Tibial nerve (tissue), 4 donors: ENCODE measurements at places on chromosomes 7 and 10.

- no peak for DNase-seq
Measured at GRCh38 chr10:51878695-51879094, 179.3 kb upstream of the CSTF2T start.

DNA sequence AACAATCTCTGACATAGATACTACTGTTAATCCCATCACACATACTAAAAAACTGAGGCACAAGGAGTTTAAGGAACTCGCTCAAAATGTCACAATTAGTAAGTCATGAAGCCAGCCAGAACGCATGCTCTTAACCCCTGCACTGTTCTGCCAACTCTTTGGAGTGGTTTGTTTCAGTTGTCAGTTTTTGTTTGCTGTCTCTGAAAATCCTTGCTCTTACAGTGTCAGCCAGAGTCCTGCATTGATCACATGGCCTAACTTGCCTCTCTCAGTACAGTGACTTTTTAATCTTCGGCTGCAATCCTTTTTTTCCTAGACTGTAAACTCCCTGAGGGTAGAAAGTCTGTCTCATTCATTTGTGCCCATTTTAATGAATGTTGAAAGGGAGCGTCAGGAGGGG lies 753.8 kb downstream of the AUTS2 start:
- no peak for DNase-seq

DNA sequence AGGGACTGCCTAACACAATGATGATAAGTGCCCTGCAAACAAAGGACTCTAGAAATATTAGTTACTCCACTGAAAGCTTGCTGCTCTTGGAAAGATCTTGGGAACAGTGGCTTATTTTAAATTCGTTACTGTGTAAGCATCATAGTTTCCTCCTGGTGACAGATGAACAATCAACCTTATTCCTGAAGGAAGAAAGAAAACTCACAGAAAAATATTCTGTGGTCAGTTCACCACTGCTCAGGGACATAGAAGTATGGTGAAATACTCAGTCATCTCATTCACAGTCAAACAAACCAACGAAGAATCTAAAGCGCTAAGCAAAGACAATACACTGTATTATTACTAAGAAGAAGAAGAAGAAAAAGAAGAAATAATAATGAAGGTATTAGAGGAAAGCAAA lies 27.8 kb downstream of the MKX start:
- DNase-seq = no peak

- DNase-seq = no peak
Measured at GRCh38 chr10:119198438-119198837, 8.9 kb upstream of the GRK5 start.

DNA sequence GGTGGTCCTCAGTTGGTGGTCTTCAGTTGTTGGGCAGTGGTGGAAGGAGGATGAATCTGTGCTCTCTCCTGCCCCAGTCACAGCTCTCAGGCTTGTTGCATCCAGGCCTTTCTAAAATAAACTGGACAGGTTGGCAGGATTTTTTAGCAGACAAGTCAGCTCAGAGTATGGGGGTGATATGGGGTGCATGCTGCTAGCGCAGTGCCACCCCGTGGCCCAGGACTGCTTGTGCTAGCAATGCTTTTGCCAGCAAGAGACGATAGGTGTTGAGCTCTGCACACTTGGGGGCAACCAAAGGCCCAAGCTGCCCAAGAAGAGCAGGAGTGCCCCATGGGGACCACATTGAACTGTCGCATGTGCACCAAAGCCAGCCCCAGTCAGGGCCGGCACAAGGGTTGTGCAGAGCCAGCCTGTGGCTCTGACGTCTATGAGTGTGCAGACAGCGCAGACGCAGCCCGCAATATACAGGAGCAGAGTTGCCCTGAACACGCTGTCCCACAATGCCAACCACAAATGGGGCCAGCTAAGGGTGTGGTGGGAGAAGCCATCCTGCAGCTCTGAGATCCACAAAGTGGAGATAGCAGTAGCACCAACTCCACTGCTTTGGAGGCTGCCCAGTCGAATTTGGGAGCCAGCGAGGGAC lies 49.8 kb upstream of the PDSS1 start:
- DNase-seq = no peak

DNA sequence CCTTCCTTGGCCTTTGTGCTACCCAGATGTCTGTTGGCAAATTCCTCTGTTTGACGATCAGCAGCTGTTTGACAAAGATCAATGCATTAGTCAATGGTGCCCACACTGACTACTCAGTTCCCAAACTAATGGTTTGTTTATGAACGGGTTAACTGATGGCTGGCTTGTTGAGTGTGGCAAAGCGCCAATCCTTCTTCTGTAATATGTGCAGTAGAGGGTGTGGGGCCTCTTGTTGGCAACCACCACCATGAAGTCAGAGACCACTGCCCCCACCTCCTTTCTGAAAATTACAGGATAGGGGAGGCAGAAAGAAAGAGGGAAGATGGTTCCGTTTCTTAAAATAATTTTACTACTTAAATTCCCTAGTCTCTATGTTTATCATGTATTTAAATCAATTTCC lies 2.6 kb upstream of the PLCE1 start:
- no peak for DNase-seq

DNA sequence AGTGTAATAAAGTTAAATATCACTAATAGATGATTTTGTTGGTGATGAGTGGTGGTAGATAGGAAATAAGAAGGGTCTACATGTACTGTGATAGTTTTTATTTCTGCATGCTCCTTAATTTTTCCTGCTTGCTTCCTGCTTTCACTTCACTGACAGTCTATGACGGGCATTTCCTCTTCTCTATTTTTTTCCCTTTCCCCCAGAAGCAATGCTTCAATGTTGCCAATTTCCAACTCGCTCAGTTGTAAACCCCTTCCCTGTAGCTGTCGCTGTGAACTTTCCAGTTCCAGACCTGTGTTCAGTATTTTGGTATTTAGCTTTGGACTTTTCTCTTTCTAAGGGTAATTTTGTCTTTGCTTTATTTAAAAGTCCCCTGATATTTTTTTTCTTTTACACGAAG lies 123.5 kb upstream of the AGR3 start:
- DNase-seq = no peak

DNA sequence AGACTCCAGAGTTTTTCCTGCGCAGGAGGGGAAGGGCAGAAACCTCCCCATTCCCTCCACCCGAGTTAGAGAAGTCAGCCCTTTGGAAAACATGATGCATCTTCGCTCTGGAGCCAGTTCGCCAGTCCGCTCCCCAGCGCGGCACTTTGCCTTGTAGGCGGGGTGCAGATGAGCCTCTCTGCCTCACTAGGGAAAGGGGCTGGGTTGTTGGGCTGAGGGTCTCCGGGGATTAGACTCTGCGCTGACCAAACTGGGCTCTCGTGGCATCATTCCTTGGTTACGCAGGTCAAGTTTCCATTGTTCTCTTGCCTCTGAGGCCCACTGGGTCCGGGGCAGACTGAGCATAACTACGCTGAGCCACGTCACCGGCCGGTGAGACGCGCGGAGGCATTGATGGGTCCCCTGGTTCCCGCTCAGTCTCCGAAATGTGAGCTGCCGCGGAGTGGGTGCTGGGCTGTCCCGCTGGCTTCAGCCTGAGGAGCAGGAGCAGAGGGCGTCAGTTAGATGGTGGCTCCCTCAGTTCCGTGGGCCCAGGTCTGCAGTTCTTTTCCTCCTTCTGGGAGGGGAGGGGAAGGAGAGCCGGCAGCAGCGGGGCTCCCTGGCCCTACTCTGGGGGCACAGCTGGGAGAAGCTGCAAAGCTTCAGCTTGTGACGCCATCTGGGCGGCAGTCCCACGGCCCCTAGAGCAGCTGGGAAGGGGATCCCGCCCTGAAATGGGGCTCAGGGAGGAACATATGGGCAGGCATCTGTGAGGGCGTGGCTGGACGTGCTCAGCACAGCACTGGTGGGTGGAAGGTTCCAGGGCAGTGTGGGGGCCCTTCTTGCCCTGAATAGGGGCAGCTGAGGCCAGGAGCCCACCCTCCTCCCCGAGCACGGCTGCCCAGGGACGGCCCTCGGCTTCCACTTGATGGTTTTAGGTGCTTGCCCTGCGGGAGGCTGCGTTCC lies 121.3 kb upstream of the BTBD16 start:
- DNase-seq = no peak

DNA sequence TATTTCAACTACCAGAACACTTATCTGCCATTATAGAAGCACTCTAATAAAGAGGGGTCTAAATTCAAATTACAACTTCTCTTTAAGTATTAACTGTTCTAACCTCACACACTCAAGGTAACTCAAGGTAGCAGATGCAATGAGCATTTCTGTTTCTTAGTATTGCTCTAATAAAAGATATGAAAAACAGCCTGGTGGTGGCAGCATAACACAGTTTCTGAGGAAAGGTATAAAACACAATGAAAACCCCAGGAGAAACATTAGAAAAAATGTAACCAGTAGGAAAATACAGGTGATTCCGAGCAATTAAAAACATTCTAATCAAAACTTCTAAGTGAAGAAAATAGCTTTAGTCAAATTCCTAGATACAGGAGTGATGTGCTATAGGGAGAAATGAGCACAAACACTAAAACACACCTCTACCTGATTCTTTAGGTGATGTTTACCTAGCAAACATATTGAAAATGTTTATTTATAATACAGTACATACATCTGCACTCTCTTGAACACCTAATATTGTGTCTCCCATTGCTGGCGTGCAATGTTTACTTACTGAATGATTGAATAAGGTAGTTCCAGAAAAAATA lies 3.5 kb downstream of the MKRN1 start:
- peak; percentile 63 for DNase-seq

- no peak for DNase-seq
Measured at GRCh38 chr10:11746883-11747539, 4.8 kb downstream of the ECHDC3 start.

DNA sequence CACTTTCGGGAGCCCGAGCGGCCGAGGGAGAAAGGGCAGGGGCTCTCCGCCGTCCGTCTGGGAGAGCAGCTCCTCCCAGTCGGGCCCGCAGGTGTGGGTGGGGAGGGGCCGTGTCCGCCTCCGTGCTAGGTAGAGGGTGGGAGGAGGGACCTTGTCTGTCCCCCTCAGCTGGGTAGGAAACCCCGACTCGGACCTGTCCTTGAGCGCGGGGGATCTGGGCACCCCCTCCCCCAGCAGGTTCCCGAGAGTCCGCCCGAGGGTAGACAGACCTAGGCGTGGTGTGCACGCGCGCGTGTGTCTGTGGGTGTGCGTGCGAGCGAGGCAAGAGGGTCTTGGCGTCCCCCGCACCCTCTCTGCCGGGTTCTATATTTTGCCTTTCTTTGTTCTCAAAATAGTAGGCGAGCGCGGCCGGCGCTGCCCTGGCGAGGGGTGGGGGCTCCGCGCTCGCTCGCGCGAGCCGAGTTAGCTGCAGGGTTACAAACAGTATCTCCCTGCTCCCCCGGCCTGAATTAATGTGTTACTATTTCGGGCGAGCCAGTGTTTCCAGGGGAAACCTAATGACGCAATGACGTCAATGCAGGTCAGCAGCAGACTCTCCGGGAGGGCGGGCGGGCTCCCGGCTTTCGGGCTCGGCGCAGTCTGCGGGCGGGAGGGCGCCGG lies 73.9 kb upstream of the LEP start:
- no peak for DNase-seq

DNA sequence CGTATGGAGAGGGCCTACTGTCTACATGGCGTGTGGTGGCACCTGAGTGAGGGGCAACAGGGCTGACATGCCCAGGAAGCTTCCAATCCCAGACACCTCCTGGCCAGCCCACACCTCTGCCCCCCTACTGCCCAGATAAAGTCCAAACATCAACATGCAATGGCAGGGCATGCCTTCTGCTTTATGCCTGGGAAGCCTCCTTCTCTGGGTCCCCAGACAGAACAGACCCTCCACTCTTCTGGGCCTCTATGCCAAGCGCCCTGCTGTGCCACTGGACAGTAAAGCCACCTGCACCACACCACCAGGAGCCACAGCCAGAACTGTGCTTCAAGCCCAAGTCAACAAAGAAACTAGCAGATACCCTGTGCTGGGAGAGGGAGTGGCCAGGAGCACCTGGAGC lies 12.5 kb downstream of the TMEM72 start:
- DNase-seq = no peak

DNA sequence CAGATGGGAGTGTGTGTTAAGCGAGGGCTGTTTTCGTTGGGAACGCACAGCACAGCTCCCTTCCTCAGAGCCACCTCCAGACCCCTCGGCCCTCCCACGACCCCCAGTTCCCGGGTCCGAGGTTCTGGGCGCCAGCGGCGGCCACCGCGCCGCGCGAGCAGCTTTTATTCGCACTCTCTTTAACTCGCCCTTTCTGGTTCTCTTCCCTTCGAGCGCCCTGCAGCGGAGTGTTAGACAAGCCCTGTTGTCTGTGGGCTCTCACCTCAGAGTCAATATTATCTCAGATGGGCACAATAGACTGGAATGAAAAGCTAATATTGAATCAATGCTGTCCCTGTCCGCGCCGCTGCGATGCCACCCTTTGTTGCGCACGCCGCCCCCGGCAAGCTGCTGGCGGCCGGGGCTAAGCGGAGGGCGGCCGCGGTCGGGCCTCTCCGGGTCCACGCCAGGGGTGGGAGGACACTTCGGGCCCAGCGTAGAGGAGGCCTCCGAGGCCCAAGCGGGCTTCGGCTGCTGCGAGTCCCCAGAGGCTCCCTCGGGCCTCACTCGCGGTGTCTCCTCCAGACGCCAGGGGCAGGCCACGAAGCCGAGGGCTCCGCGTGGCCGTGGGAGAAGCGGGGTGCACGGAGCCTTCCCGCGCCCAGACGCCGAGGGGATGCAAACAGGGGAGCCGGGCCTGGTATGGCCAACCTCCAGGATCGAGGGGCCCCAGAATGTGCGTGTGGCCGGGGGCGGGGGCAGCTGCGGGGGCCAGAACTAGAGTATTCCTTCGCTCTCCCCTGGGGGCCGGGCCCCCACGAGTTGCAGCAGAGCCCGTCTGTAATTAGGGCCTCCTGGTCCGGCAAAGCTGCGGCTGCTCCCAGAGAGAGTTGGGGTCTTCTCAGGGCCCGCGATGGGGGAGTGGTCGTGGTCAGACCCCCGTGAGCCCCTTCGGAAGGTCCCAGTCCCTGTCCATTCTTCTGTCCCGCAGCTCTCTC lies 7.9 kb upstream of the EMX2 start:
- no peak for DNase-seq

GRCh38 chr10:46544989-46545791 lies 11.3 kb downstream of the GPRIN2 start:
- DNase-seq = peak; percentile 10

DNA sequence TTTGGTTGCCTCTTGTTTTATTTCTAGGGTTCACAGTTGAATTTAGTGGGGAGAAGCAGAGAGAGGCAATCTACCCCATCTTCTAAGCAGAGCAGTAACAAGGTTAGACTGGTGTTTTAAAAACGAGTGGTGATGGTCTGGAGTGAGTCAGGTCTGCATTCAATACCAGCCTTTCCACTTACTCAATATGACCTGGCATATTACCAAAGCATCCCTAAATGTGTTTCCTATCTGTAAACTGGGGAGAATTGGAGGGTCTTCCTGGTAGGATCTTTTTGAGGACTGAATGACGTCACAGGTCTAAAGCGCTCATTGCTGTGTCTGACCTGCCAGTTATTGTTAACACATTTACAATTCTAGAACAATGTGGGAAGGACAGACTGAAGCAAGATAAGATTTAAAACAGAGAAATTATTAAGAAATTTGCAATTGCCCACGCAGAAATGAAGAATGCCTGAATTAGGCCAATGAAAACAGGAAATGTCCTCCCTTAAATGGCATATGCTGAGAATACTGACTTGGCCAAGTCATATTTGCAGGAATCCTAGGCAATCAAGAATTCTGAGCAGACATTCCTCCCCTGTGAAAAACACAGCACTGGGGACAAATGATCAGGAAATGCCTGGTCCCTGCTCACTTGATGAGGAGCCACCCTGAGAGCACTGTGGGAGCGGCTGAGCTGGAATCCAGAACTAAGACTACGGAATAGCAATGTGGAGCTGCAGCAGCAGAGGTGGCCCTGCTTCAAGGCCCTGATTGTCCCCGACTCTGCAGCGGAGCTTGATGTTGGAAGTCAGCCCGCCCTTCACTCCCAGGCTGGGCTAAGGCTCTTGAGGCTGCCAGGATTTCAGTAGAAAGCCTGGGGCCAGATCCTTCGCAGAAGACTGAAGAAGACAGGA lies 184.5 kb upstream of the CXCL12 start:
- no peak for DNase-seq
